Neural progenitor cell (in vitro differentiated cells): ENCODE measurements at places on chromosomes 1 and 21. TPM values are rescaled to one million over a fixed set of nuclear protein-coding genes. Genes with fewer than 3 reads are reported as not detected.

DNA sequence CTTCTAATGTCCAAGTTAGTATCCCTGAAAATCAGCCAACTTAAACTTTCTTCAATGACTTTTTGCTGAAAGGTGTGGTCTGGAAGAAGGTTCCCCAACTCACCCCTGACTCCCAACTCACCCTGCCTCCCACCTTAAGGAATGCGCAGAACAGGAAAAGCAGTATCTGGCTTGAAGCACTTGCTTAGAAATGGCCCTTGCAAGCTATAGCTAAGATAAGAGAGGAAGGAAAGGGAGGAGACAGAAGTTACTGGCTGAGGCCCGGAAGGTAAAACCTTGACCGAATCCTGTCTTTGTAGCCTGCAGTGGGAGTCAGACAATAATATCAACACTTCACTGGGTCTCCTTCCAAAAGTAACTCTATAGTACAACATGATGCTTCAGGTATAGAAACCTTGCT lies 2.9 kb downstream of the CYYR1 start:
- H3K36me3 ChIP-seq, result no peaks in the 10 kb centered on the region
- H3K27ac ChIP-seq, result no peak overlapping the region
- H3K4me3 ChIP-seq, result peak overlapping the region; percentile 4
- H3K4me1 ChIP-seq, result peaks cover 16% of the 10 kb centered on the region

The ADCY10 gene
- not detected in 2 replicates for total RNA-seq

DNA sequence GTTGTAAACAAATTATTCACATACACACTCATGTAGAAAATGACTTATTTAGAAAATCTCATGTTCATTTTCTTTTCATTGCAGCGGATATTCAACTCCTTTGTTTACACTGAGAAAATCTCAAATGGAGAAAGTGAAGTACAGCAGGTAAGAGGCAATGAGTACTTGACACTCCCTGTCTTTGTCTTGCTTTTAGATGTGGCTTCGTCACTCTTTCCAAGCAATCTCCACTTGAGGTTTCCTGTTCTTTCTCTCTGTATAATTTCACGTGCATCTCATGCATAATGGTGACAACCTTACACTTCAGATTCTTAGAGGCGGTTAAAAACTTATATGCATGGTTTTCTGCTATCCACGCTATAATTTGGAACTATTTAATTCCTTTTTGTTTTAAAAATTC lies 80.6 kb downstream of the CACHD1 start:
- peaks cover 4% of the 10 kb centered on the region for H3K36me3 ChIP-seq
- no peaks in the 10 kb centered on the region for H3K27me3 ChIP-seq
- H3K4me1 ChIP-seq, result peaks cover 10% of the 10 kb centered on the region
- no peak for DNase-seq
- no peak overlapping the region for H3K27ac ChIP-seq

DNA sequence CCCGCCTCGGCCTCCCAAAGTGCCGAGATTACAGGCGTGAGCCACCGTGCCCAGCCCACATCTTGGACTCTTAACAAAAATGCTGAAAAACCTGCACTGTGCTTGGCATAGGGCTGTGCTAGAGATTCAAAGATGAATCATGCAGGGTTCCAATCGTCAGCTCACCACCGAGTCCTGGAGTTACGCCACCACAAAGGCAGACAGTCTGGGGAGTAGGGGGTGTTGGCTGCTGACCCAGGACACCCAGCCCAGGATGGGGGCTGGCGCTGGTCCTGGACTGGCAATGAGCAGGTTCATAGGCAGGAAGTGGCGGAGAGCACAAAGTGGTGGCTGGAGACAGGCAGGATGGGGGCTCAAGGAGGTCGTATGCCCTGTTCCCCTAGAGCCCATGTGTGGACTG lies 16.0 kb downstream of the PSRC1 start:
- no peak for DNase-seq
- H3K4me3 ChIP-seq, result no peak overlapping the region
- H3K4me1 ChIP-seq, result no peaks in the 10 kb centered on the region
- H3K27ac ChIP-seq, result no peak overlapping the region
- no peaks in the 10 kb centered on the region for H3K27me3 ChIP-seq
- H3K36me3 ChIP-seq, result no peaks in the 10 kb centered on the region

The TSHB gene
- not detected in 2 replicates for total RNA-seq

The OPRD1 gene
- total RNA-seq, result 0.37 and 0.77 TPM in 2 replicates

- peak overlapping the region; percentile 96 for H3K27ac ChIP-seq
- no peak overlapping the region for H3K4me3 ChIP-seq
- H3K36me3 ChIP-seq, result no peaks in the 10 kb centered on the region
- peaks cover 37% of the 10 kb centered on the region for H3K4me1 ChIP-seq
Measured at GRCh38 chr1:10979483-10979920, 33.0 kb upstream of the TARDBP start.

- H3K27me3 ChIP-seq, result no peaks in the 10 kb centered on the region
- H3K36me3 ChIP-seq, result no peaks in the 10 kb centered on the region
- peaks cover 8% of the 10 kb centered on the region for H3K4me1 ChIP-seq
- no peak overlapping the region for H3K27ac ChIP-seq
- no peak overlapping the region for H3K4me3 ChIP-seq
- DNase-seq, result peak; percentile 66
Measured at GRCh38 chr1:32448773-32449456, 16.0 kb upstream of the ZBTB8B start.

DNA sequence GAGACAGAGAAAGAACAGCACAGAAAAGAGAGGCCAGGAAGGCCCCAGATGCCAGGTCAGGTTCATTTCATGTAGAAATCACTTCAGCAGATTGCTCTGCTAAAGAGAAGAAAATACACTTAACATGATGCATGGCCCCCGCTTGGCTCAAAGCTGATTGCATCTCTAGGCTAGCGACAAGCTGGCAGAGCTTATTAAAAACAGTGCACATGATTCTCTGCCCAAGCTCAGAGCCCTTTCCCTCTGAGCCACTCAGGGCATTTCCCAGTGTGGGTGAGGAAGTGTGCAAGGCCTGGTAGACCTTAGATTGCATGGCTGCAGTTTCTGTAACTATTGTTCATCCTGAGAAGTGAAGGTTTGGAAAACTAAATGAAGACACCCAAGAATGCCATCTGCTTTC lies 3.3 kb upstream of the CAPN9 start:
- no peak overlapping the region for H3K27ac ChIP-seq
- no peaks in the 10 kb centered on the region for H3K4me1 ChIP-seq
- no peak overlapping the region for H3K4me3 ChIP-seq
- no peaks in the 10 kb centered on the region for H3K27me3 ChIP-seq
- no peak for DNase-seq
- H3K36me3 ChIP-seq, result no peaks in the 10 kb centered on the region

DNA sequence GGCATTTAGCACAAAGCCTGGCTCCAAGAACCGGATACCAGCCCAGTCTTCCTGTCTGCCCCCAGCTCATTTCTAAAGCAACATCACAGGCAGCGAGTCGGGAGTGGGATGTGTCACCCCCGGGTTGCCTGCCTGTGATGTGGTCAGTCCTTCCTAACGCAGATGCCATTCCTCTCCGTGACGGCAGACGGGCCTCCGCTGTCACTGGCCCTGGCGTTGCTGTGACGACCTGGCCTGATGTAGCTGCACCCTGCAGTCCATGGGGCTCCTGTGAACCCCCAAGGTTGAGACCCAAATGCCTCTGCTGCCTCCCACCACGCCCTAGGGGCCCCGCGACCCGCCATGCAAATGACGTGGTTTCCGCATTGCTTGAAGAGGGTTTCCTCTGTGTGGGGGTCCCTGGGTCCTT lies 12.3 kb downstream of the TNFRSF1B start:
- no peak overlapping the region for H3K4me3 ChIP-seq
- H3K27ac ChIP-seq, result no peak overlapping the region
- DNase-seq, result no peak
- no peaks in the 10 kb centered on the region for H3K27me3 ChIP-seq

The RGS18 gene
- not detected in 2 replicates for total RNA-seq

The TEX38 gene
- not detected in 2 replicates for total RNA-seq

The PROX1 gene
- total RNA-seq, result 1.3 and 5.0 TPM in 2 replicates

DNA sequence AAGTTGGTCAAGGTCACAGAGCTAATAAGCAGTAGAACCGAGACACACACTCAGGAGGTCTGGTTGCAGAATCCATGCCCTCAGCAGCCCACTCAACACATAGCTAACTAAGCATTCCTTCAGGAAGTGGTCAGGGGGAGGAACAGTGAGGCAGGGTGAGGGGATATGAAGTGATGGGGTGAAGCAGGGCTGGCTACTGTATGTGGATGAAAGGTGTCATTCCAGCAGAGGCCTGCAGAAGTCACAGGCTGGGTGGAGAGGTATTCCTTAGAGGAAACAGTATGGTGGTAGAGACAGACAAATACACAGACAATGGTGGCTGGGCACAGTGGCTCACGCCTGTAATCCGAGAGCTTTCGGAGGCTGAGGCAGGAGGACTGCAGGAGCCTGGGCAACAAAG lies 14.1 kb downstream of the TMCO4 start:
- no peaks in the 10 kb centered on the region for H3K4me1 ChIP-seq
- DNase-seq, result no peak
- no peak overlapping the region for H3K27ac ChIP-seq
- H3K36me3 ChIP-seq, result no peaks in the 10 kb centered on the region

The KLF17 gene
- not detected in 2 replicates for total RNA-seq

GRCh38 chr1:167454894-167455785 lies 63.2 kb downstream of the CD247 start:
- no peaks in the 10 kb centered on the region for H3K36me3 ChIP-seq
- peak overlapping the region; percentile 73 for H3K4me3 ChIP-seq
- peaks cover 15% of the 10 kb centered on the region for H3K4me1 ChIP-seq

GRCh38 chr1:224519874-224520273 lies 85.3 kb upstream of the WDR26 start:
- no peaks in the 10 kb centered on the region for H3K27me3 ChIP-seq
- H3K4me3 ChIP-seq, result no peak overlapping the region
- H3K4me1 ChIP-seq, result no peaks in the 10 kb centered on the region
- no peak overlapping the region for H3K27ac ChIP-seq

GRCh38 chr21:42061195-42061985 lies 9.7 kb upstream of the UMODL1 start:
- DNase-seq, result no peak
- no peaks in the 10 kb centered on the region for H3K27me3 ChIP-seq
- H3K36me3 ChIP-seq, result no peaks in the 10 kb centered on the region
- peaks cover 20% of the 10 kb centered on the region for H3K4me1 ChIP-seq
- no peak overlapping the region for H3K27ac ChIP-seq

DNA sequence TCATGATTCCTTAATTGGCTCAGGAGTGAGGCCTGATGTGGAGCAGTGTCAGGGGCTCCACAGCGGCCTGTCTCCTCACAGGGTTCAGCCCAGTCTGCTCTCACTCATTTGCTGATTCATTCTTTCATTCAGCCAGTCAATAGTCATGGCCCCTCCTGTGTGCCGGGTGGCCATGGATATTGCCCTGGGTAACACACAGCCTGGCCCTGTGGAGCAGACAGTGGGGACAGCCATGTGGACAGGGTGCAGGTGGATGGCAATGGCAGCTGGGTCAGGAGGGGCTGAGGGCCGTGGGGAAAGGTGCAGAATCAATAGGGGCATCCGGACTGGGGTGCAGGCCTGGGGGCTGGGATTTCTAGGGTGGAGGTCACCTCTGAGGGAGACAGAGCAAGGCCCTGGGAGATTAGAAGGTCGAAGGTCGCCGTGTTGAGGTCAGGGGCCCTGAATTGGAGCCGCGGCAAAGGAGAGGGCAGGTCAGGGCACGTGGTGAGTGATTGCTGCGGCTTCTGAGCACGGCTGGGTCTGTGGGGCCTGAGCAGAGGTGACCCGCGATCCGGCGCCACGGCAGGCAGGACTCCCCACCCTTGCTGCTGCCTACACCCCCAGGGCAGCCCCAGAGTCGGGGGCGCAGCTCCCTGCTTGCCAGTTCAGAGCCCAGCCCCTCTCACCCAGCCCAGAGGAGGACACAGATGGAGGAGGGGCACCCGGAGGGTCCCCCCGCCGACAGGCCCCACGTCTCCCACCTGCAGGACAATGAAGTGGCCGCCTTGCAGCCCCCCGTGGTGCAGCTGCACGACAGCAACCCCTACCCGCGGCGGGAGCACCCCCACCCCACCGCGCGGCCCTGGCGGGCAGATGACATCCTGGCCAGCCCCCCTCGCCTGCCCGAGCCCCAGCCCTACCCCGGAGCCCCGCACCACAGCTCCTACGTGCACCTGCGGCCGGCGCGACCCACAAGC lies 33.4 kb downstream of the SLC19A1 start:
- no peak overlapping the region for H3K4me3 ChIP-seq
- no peaks in the 10 kb centered on the region for H3K27me3 ChIP-seq
- H3K36me3 ChIP-seq, result no peaks in the 10 kb centered on the region
- DNase-seq, result peak; percentile 20
- H3K27ac ChIP-seq, result peak overlapping the region; percentile 14

The NBPF6 gene
- total RNA-seq, result not detected in 2 replicates

The RCC1 gene
- 34.8 and 62.3 TPM in 2 replicates for total RNA-seq

The FCGR2B gene
- total RNA-seq, result 0.15 TPM in 1 of 2 replicates, not detected in the other

- H3K27me3 ChIP-seq, result no peaks in the 10 kb centered on the region
- DNase-seq, result no peak
- H3K4me3 ChIP-seq, result no peak overlapping the region
- H3K4me1 ChIP-seq, result no peaks in the 10 kb centered on the region
- no peak overlapping the region for H3K27ac ChIP-seq
- no peaks in the 10 kb centered on the region for H3K36me3 ChIP-seq
Measured at GRCh38 chr21:31354604-31355443, 10.8 kb upstream of the TIAM1 start.

DNA sequence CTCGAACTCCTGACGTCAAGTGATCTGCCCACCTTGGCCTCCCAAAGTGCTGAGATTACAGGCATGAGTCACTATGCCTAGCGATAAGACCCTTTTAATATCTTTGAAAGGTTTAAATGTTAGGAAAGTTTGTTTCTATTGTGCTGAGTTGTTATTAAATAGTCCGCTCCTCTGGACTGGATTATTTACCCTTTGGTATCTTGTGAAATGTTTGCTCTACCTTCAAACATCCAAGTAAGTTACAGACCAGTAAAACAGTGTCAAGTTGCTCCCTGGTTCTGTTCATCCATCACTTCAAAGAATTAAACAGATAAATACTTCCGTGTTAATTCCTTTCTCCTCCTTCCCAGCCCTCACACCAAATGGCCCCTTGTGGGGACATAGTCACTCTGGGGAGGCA lies 44.8 kb downstream of the CASQ2 start:
- H3K27me3 ChIP-seq, result no peaks in the 10 kb centered on the region
- no peak overlapping the region for H3K27ac ChIP-seq
- DNase-seq, result no peak
- no peak overlapping the region for H3K4me3 ChIP-seq
- no peaks in the 10 kb centered on the region for H3K36me3 ChIP-seq
- no peaks in the 10 kb centered on the region for H3K4me1 ChIP-seq

GRCh38 chr1:18913065-18913835 lies 10.9 kb upstream of the ALDH4A1 start:
- no peaks in the 10 kb centered on the region for H3K36me3 ChIP-seq
- peak; percentile 90 for DNase-seq
- H3K4me3 ChIP-seq, result no peak overlapping the region
- no peaks in the 10 kb centered on the region for H3K4me1 ChIP-seq
- no peaks in the 10 kb centered on the region for H3K27me3 ChIP-seq

DNA sequence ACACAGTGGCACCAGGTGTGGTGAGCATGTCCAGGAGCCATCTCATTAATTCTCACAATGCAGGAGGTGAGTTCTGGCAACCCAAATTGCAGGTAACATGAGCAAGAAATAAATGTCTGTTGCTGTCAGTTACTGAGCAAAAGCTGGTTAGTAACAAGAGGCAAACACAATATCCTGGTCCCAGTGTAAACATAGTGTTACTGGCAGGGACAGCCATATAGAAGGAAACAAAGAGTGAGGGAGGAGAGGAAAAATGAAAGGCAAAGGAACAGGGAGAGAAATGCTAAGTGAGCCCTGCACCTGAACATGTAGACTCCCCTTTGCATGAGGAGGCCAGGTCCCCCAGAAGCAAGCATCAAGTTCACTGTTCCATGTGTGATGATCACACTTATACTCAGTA lies 203.6 kb downstream of the TRABD2B start:
- no peaks in the 10 kb centered on the region for H3K27me3 ChIP-seq
- no peaks in the 10 kb centered on the region for H3K36me3 ChIP-seq
- no peaks in the 10 kb centered on the region for H3K4me1 ChIP-seq
- H3K27ac ChIP-seq, result no peak overlapping the region
- no peak for DNase-seq
